ENCODE measurements at places on chromosomes 4 and X.

DNA sequence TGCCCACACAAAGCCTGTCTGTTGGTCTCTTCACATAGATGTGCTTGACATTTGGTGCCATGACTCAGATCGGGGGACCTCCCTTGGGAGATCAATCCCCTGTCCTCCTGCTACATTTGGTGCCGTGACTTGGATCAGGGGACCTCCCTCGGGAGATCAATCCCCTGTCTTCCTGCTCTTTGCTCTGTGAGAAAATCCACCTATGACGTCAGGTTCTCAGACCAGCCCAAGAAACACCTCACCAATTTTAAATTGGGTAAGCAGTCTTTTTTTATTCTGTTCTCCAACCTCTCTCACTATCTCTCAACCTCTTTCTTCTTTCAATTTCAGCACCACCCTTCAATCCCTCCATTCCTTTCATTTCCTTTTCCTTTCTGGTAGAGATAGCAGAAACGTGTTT lies 159.6 kb upstream of the AGTR2 start:
- DNase-seq, result no peak

DNA sequence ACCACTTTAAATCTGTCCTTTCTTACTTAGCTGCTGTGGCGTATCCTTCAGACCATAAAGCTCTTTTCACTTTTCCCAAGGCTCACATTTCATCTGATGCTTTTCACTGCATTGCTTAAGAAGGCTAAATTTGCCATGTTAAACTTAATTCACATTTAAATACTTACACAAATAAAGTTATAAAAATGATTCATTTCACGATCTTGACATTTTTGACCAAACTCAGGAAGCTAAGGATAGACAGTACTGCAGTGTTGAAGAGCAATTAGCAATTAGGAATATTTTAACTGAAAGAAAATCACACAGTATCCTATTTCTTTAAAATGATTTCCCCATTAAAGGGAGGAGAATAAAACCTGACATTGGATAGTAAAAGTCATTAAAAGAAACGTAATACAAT lies 1038.6 kb downstream of the STPG2 start:
- DNase-seq, result no peak

- no peak for DNase-seq
Observed at GRCh38 chr4:120316416-120316815, 249.8 kb upstream of the MAD2L1 start.

GRCh38 chr4:113012786-113013185 lies 36.7 kb upstream of the ANK2 start:
- DNase-seq, result no peak

DNA sequence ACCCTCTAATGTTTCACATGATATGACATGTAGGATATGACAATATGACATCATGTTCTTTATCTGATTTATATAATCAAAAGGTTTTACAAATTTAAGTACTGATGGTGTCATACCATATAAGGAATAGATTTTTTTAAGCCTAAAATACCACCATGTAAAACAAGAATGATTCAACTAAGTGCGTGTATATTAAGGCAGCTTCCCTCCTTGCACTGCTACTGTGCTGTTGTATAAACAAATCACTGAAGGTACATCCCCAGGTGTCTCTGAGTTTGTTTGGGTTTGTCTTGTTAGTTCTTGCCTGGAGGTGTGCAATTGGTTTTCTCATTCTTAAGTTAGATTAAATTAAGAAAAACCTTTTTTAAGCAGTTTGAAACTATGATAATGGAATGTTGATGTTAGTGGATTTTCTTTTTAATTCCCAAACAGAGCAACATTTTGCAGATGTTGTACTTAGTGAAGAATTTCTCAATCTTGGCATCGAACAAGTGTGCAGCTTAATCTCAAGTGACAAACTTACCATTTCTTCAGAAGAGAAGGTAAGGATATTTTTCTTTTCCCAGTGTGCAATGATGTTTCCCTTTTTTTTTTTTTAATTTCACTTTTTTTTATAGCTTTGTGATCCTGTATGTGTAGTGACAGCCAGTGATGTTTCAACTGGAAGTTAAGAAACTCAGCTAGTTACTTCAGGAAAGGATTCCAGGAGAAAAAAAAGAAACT lies 33.4 kb upstream of the MSMO1 start:
- no peak for DNase-seq

- no peak for DNase-seq
Observed at GRCh38 chrX:149074398-149074797, 430.7 kb downstream of the IDS start.

GRCh38 chr4:2352171-2352570 lies 66.3 kb downstream of the ZFYVE28 start:
- no peak for DNase-seq

GRCh38 chrX:53284684-53285447 lies 3.5 kb upstream of the IQSEC2 start:
- DNase-seq, result peak; percentile 25

DNA sequence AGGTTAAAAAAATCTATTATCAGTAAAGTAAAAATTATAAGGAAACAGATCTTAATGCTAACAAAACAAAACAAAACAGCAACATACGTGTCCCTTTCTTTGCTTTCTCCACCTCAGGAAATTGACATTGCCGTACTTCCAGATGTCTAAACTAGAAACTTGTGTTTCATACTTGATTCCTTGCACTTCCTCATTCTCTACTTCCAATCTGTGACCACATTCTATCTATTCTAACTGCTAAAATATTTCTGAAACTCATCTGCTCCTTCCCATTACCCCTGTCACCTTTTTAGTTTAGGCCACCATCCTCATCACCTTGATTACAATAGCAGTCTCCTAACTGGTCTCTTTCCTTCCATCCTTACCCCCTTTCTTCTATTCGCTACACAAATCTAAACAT lies 22.5 kb upstream of the RPA4 start:
- no peak for DNase-seq

GRCh38 chrX:42886519-42886918 lies 108.6 kb upstream of the PPP1R2C start:
- no peak for DNase-seq

GRCh38 chr4:162347156-162347841 lies 183.5 kb upstream of the FSTL5 start:
- DNase-seq, result no peak

GRCh38 chrX:70988425-70988824 lies 57.5 kb upstream of the SLC7A3 start:
- DNase-seq, result no peak

DNA sequence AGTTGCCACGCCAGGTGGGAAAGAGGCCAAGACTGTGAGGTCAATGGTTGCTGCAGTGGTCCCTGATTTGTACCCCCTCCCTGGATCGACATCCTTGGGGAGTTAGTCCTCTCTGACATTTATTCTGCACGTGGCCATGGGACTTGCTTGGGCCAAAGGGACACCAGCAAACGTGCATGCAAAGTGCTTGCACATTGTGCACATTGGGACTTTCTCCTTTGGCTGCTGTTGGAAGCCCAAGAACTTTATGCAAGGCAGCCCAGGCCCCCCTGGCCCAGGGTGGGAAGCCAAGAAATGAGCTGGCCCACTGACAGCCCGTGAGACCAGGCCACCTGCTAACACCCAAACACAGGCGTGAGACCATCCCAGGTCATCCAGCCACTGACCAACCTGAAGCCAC lies 38.1 kb downstream of the SLC2A9 start:
- no peak for DNase-seq

DNA sequence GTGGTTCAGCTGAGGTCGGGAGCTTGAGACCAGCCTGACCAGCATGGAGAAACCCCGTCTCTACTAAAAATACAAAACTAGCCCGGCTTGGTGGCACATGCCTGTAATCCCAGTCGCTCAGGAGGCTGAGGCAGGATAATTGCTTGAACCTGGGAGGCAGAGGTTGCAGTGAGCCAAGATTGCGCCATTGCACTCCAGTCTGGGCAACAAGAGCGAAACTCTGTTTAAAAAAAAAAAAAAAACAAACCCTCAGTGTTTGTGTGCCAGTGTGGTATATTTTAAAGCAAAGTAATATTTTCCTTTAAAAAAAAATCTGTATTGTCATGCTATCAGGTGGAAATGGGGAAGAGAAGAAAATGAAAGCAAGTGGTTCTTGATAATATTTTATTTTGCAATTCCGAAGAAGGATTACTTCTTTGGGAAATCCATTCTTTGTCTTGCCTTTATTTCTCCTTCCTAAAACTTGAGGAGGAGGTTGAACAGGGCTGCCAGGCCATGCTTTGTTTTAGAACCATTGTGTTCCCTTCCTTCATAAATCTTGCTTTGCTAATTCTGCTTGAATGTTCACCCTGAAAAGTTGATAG lies 14.4 kb downstream of the ALG13 start:
- no peak for DNase-seq

GRCh38 chr4:81724925-81725329 lies 253.2 kb upstream of the RASGEF1B start:
- DNase-seq, result peak; percentile 34

DNA sequence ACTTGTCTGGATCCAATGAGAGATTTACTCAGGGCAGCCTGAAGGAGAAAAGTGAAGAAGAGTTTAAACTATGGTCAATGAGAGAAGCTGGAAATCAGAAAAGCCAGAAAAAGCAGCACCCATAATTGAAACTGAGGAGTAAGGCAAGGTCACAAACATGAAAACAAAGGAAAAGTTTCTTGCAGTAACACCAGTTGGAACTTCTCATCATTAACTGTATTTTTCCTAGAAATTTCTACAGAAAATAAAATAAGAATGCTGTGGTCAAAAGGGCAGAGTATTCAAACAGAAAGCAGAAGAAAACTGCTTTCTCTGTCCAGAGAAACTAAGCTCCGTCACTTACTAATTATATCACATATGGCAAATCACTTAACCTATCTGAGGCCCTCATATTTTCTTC lies 102.2 kb downstream of the OR13H1 start:
- no peak for DNase-seq

All from activated T-cell treated with anti-CD3 and anti-CD28 coated beads for 4 hours (primary cell).